ENCODE measurements at places on chromosomes 6 and 20.

DNA sequence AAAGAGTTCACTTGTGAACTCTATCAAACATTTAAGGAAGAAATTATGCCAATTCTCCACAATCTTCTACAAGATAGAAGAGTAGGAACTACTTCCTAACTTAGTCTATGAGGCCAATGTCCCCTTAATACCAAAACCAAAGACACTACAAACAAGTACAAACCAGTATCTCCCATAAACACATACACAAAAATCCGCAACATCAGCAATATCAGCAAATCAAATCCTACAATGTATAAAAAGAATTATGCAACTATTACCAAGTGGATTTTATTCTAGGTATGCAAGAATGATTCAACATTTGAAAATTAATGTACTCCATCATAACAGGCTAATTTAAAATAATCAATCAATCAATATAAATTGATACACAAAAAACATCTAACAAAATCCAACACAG is 45.4 kb downstream of the SYCP2 start:
- DNase-seq = no peak

- no peak for DNase-seq
Measured at GRCh38 chr6:5752391-5752680, 254.4 kb downstream of the NRN1 start.

- DNase-seq = no peak
Measured at GRCh38 chr6:51792273-51793030, 295.0 kb downstream of the PKHD1 start.

GRCh38 chr6:70894001-70894400 is 62.9 kb downstream of the B3GAT2 start:
- no peak for DNase-seq

DNA sequence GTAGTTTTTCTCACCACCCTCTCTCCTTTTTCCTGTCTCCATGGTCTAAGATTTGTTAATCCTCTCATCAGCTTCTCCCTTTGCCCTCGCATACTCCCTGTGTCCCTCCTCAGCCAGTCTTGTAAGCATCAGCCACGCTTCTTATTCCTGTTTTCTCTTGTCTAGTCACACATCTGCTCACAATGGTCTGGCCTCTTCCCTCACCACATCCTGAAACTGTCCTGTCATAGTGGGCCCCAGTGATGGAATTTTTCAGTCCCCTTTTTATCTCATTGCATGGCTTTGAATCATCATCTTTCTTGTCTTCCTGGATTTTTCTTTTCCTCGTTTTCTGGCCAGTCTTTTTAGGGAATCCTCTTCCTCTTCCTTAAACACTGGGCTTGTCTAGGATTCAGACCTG is 57.2 kb downstream of the GFRA4 start:
- no peak for DNase-seq

Data from cortex of kidney (tissue), 1 donor.